ENCODE measurements at places on chromosomes 2 and 18. TPM values are rescaled to one million over a fixed set of nuclear protein-coding genes. Genes with fewer than 3 reads are reported as not detected.

- no peak for DNase-seq
Observed at GRCh38 chr2:39511219-39511604, 74.1 kb upstream of the MAP4K3 start.

The GAD1 gene
- polyA plus RNA-seq = 0.95 TPM

DNA sequence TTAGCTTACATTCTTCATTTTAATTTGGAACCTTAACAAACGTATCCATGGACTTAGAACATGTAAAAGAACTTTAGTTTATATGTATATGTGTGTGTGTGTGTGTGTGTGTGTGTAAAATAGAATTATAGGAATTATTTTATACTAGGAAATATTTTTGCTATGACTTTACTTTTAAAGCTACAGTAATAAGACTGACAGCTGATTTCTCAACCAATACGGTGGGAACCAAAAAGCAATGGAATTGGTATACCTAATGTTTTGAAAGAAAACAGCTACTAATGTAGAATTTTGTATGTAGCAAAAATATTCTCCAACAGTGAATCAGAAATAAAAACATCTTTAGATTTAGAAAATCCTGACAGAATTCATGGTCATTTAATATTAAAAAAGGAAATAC is 146.5 kb upstream of the ARL4C start:
- no peak for DNase-seq

The FAM110C gene
- 4.1 TPM for polyA plus RNA-seq

- DNase-seq = no peak
Observed at GRCh38 chr18:44698518-44698917, 17.8 kb downstream of the SETBP1 start.

The SCYGR6 gene
- not detected for polyA plus RNA-seq

DNA sequence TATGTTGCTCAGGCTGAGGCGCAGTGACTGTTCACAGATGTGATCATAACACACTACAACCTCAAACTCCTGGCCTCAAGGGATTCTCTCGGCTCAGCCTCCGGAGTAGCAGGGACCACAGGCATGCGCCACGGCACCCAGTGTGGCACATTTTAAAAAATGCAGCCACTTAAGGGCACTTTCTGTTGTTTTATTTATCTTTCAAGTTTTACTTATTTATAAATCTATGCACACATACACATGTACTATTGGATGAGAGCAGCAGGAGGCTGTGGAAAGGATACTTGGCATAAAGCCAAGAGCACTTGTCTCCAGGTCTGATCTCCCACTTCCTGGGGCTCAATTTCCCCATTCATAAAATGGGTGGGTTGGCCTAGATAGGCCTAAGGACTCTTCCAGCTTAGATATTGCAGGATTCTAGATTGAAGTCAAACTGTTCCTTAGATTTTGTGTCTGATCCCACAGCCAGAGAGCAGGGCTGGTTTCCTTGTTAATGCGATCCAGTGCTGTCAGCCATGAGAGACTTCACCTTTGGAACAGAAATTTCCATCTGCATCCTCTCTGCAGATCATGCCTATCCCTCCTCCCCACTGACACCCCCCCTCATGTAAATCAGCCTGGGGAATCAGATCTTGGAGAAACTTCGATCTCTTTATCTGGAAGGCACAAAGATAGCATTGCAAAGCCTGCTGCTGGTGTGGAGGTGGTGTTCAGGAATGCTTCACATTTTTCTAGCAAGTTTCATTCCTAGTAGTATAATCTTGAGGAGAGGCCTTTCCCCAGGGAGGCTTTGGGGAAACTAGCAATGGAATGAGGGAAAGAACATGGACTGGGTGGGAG is 24.7 kb downstream of the PCBP1 start:
- DNase-seq = no peak

DNA sequence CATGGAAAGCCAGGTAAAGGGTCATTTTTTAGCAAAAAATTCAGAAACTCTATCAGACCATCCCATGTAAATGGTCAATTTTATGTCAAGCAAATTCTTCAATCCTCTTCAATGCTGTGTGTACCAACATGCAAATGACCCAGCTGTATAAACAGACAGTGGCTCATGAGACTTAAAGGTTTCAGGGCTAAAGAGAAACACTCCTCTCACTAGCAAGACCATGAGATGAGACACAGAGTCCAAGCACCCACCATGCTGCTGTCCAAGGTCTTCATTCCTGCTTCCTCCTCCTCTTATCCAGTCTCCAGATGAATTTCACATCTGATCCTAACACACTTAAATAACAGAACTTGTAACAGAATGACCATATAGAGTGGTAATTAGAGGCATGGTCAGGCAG is 30.8 kb upstream of the ONECUT2 start:
- DNase-seq = no peak

- DNase-seq = peak; percentile 69
Observed at GRCh38 chr2:198498516-198498915, 694.1 kb downstream of the PLCL1 start.

DNA sequence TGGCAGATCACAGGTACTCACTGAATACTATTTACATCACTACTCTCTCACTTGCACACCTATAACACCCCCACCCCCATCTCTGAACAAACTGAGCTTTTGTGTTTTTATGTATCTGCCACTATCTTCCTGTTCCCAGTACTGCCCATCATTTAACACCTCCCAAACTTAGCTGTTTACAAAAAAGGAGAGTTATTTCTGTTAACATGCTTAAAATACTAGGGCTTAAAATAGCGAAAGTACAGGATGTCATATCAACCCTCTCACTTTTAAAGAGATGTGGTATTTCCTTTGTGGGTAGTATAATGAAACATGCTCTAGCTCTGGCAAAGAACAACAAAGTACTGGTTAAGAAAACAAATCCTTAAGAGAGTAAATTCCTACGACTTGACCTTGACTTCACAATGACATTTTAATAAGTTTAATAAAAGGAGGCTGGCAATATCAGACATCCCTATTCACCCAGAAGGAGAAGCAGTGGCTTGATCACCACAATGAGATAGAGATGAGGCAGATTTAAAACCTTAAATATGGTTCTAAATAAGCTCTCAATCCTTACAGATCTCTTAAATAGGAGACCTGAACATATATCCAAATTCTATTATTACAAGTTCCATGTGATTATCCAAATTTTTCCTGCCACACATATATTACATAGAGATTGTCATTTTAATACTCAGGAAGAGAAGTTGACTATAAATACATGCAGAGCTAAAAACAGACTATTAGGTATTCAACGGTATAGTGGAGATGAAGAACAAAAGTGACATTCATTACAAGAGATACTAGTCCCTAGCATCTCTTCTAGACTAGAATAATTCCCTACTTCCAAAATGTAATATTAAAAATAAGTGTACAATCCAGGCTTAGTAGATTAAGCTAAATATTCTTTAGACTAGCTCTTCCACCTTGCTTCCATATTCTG is 36.9 kb downstream of the TRAK2 start:
- no peak for DNase-seq

DNA sequence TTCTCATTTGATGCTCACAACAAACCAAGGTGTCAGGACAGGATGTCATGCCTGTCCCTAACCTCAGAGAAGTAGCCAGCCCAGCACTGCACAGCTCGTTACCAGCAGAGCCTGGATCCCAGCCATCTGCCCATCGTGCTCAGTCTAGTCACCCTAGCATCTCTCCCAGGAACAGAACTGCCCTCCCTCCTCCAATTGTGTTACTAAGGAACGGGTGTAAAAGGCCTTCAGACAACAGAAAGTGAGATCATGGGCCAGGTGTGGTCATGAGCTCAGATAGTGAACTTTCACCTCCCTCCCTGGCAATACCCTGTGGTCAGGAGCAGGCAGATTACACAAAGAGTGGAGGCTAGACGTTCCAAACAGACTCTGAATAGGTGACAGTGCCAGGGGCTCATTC is 111.8 kb upstream of the PPP1CB start:
- DNase-seq = no peak

GRCh38 chr2:23673830-23674679 is 252.9 kb downstream of the ATAD2B start:
- no peak for DNase-seq

DNA sequence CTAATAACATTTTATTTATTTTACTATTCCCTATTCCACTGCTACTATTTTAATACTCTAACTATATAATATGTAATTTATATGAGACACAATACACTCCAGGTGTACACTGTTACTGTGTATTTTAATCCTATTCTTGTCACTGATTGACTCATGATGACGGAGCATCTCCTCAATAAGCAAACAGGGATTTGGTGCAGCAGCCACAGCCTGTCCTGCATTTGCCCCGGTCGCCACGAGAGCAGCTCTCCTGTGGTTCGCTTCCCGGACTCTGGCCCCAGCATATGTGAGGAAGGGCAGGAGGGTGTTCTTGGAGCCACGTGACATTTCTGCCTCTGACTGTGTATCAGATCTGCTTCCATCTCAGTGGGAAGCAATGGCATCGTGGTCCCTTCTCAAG is 74.1 kb upstream of the PXDN start:
- no peak for DNase-seq

- no peak for DNase-seq
Observed at GRCh38 chr2:69827796-69828540, 1.5 kb upstream of the GMCL1 start.

The SCLY gene
- 12.2 TPM for polyA plus RNA-seq

- DNase-seq = no peak
Observed at GRCh38 chr2:38712871-38713270, 38.3 kb downstream of the SRSF7 start.

DNA sequence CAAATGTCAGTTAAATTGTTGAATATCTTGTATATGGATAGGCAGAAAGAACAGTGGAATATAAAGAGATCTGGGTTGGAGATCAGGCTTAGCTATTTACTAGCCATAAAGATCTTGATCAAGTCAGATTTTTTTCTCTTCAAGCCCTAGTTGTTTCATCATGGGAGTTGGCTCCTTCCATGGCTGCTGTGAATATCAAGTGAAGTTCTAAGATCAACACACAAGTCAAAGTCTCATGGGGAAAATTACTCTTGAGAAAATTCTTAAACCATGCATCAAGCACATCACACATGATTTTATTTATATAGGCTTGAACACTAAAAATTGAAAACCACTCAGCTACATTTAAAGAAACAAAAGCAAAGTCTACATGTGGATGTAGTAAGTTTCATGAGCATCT is 79.8 kb downstream of the C1D start:
- DNase-seq = no peak

The SULT1C4 gene
- 89.4 TPM for polyA plus RNA-seq

- no peak for DNase-seq
Observed at GRCh38 chr2:20621366-20622295, 29.3 kb downstream of the HS1BP3 start.

DNA sequence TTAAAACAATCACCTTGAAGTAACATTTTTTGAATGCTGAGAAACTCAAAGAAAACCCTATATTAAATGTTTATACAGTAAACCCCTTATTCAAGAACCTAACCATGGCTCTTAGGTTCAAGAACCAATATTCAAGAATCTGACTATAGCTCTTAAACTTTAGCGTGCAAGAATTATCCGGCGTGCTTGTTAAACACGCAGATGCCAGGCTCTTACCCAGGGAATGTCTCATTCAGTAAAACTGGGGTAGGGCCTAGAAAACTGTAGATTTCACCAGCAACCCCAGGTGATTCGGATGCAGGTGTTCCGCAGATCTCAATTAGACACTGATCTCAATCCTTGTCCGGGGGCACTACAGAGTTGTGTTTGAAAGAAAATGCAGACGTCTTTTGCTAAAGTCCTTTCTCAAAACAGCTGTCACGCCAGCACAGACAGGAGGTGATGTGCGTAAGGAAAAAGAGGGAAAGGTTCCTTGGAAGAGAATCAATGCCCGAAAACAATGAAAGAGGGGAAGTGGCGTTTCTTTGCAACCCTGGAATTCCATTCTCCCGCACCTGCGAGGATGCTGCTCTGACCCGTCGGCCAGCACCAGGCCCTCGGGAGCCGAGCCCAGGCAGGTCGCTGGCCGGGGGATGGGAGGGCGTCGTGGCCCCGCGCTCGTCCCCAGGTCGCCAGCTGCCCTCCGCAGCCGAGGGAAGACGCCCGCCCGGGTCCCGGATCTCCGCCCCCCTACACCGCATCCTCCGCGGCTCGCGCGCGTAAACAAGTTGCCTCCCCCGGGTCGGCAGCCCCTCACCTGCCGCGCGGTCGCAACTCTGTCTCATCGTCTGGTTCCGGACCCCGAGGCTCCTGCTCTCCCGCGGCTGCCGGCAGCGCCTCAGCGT is 851 bp downstream of the EIF2AK3 start:
- peak; percentile 27 for DNase-seq

GRCh38 chr2:177740700-177741099 is 331.9 kb downstream of the PDE11A start:
- no peak for DNase-seq

The ESPNL gene
- polyA plus RNA-seq = 3.4 TPM

DNA sequence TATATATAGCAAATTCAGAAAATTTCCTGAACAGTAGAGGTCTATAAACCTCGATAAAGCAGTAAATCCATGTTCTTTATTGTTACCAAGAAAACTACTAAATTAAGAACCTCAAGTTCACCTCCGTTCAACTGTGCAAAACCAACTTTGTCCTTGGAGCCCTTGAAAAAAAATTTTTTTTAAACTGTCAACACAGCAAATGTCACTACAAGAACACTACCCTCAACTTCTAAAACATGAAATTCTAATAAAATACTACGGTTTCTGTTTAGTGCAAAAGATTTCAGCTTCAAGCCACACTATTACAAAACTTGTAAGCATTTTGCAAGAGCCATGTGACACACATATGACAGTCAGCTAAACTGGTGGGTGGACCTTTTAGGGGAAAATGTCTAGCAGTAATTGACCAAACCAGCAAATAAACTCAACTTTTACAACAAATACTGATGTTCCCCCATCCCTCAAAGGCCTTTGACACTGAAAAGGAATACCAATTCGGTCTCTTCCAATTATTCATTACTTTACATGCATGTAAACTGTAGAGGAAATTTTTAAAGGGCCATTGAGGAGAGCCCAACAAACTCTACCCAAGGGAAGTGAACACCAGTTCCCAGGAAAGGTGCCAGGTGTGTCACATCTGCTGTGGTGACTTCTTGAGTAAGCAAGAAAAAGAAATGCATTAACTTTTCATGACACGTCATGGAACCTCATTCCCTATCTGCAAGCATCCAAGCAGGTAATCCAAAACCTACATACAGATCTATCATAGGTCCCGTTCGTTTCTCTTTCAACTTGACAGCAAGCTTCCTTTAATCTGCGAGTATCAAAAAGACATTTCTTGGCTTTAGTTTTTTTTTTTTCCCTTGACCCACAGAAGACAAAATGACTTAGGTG is 1.4 kb downstream of the RAB1A start:
- DNase-seq = peak; percentile 17

Measured in right lung (tissue), 10 donors.